Activated CD4-positive, alpha-beta memory T cell treated with anti-CD3 and anti-CD28 coated beads for 36 hours (primary cell): ENCODE measurements at places on chromosomes 2 and 18. TPM values are rescaled to one million over a fixed set of nuclear protein-coding genes. Genes with fewer than 3 reads are reported as not detected.

Gene HTR2B
- not detected for total RNA-seq

Gene CYTIP
- 369 TPM for total RNA-seq

Gene ATP8B1
- total RNA-seq, result not detected

Gene BCL2
- total RNA-seq, result 66.9 TPM

Gene SPATA3
- 0.53 TPM for total RNA-seq

Gene AFF3
- 0.22 TPM for total RNA-seq

Gene WDR35
- total RNA-seq, result 7.1 TPM

Gene UGT1A1
- not detected for total RNA-seq

Gene PMAIP1
- 104 TPM for total RNA-seq

Gene KCNS3
- total RNA-seq, result 0.17 TPM

Gene G6PC2
- total RNA-seq, result not detected

- DNase-seq, result no peak
These were observed 19.3 kb upstream of the CSRNP3 start for GRCh38 chr2:165450156-165450555.

- no peak for DNase-seq
These were observed 342.8 kb downstream of the DYSF start for GRCh38 chr2:71796174-71796593.

DNA sequence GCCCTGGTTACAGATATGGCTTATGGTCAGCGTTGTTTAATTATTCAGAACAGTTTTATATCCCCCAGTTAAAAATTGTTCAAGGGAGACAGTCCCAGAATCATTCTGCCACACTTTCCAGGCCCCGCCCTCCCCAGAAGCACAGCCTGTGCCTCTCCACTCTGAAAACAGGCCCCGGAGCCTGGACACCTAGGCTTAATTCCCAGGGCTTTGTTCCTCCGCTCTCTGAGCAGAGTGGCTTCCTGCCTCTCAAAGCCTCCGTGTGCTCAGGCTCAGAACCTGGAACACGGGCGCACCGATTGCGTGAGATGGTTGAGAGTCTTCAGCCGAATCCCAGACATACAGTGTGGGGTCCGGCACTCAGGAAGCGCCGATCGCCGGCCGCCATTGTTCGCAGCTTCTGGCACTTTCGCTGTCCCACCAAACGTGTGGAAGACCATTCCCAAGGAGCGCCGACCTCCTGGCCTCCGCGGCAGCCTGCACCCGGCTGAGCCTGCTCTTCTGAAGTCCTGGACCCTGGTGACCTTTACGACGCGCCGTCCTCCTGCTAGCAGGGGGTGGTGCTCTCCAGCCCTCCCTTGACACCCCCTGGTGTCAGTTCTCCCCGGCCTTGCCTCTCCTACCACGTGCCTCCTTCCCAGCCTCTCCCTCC lies 45.6 kb downstream of the TWIST2 start:
- no peak for DNase-seq

DNA sequence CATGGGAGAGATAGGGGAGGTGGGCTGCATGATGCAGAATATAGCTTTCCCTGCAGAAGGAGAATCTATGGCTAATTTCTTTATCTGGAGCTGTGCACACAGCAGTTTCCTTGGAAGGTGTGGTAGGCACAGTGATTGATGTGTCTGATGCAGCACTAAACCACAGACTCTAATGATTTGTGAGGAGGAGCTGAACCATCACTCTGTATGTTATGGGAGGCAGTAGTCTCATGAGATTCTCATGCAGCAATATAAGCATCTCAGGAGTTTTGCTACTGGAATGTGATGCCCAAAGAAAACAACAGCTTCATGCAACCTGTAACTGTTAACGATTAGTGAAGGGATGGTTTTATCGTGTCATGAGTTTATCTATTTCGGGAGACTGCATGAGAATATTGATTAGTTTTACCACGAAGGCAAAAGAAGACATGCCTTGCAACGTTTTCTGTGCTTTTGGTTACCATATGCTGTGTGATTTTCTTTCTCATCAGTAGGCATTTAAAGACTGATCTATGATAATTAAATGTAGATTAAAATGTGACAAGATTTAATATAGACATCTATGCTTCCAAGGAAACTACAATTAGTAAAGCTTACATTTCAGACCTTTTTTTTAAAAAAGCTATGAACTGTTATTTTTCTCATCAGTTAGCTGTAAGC lies 286.8 kb downstream of the ARL6IP6 start:
- DNase-seq, result no peak

DNA sequence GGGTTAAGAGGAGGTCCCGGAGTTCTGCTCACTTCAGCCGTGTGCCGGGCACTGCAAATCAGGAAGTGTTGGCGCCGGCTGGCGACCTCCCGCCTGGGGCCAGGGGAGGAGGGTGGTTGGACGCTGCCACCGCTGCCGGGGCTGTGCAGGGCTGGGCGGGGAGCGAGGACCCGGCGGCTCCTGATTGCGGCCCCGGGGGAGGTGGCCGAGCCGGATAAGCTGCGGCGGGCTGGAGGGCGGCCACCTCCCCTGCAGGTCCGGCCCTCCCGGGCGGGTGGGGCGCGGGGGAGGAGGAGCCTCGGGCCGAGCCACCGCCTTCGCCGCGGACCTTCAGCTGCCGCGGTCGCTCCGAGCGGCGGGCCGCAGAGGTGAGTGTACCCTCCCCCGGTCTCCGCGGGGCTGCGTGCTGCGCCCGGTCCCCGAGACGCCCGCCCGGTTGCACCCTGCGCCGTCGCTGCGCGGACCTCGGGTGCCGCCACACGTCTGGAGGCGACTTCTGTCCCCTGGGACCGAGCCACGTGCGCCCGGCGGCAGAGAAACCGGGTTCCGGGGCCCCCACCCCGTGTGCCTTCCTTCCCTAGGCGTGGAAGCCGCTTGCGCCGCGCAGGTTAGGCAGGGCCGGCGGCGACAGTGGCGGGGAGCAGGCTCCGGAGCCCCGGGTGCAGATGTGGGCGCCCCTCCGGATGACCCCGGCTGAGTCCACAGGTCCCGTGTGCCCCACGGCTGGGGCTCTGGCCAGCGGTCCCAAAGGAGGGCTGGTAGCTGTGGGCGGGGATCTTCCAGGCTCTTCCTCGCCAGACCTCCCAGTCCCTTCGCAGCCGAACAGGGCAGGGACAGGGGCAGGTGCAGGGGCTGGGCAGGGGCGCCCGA lies at the start of gene STEAP3:
Gene STEAP3 (plus strand): TSS at position 314 of the 870 bp plus-strand sequence. CDS start 7,179 bp downstream, outside the sequence.
- no peak for DNase-seq

- no peak for DNase-seq
These were observed 183.9 kb upstream of the FIGN start for GRCh38 chr2:163919717-163920116.

GRCh38 chr2:240507778-240508251 lies 50.0 kb downstream of the ANKMY1 start:
- DNase-seq, result peak; percentile 2

DNA sequence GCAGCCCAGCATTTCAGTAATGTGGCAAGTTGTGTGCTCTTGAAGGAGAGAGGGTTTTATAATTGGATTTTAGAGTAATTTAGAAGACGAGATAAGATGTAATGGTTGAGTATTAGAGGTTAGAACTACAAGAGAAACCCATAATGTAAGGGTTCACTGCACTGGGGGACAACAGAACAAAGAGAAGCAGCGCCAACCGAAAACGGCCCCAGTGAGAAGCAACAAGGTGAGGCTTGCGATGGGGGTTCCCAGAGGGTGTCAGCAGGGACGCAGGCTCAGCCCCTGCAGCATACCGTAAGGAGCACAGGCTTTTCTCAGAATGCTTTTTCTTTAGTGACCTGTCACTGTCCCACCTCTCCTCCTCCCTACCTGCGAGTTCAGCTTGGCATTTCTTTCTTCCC lies 183.9 kb upstream of the ETAA1 start:
- DNase-seq, result no peak

DNA sequence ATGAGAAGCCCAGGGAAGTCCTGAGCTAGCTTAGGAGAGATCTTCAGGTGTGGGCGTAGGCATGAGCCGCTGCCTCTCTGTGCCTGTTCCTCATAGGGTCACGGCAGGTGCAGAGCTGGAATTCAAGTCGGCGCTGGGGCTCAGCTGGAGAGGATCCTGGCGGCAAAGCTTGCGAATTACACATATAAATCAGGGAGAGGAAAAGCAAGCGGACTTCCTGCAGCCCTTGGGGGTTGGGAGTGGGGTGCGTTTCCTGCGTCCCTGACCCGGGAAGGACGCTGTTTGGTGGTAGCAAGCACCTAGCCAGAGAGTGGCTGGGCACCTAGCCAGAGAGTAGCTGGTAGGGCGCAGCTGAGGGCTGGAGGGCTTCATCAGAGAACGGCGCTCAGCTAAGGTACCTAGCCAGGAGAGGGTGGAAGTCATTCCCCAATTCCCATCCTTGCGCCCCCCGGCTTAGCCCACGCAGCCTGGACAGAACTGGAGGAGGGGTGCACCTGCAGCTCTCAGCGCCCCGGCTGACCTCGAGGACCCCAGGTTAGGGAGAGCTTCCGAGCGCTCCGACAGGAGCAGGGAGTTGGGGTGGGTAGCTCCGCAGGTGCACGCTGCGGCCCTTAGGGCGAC lies 459 bp upstream of the EFR3B start:
- DNase-seq, result peak; percentile 38

GRCh38 chr18:21162786-21163185 lies 51.2 kb upstream of the ROCK1 start:
- DNase-seq, result no peak

DNA sequence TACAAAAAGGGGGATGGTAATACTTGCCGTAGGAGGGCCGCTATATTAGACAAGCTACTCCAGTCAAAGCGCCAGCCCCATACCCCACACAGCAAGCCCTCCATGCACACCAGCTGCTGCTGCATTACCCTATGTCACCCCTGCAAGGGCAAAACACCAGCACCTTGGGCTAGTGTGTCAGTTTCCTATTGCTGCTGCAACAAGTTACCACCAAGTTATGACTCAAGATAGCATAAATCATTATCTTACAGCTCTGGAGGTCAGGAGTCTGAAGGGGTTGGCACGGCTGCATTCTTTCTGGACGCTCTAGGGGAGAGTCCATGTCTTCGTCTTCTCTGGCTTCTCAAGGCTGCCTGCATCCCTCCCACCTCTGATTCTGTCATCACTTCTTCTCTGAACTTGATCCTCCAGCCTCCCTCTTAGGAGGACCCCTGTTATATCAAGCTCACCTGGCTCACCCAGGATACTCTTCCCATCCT lies 88.6 kb upstream of the ACAA2 start:
- DNase-seq, result no peak

DNA sequence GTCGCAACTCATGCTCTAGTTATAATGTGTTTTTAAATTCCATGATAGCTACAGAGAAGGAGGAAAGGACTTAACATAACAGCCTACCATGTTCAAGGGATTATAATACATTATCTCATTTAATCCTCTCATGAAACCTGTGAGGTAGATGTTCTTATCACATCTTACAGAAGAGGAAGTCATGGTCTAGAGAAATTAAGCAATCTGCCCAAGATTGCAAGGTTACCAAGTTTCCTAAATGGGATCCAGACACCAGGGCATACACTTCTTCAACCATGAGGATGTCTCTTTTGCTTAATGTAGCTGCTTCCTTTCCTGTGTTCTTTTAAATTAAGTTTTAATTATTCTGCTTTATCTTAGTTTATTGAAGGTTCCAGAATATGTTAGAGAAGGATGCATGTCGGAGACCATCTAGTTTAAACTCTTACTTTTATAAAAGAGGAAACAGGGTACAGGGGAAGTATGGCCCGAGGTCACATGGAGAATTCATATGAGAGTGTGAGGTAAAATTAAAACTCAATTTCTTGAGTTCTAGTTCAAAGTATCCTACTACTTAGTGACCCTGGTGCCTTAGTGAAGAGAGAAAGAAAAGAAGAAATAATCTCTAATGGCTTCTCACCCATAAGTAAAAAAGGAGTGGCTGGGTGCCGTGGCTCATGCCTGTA lies 3.6 kb upstream of the IL1A start:
- DNase-seq, result no peak

DNA sequence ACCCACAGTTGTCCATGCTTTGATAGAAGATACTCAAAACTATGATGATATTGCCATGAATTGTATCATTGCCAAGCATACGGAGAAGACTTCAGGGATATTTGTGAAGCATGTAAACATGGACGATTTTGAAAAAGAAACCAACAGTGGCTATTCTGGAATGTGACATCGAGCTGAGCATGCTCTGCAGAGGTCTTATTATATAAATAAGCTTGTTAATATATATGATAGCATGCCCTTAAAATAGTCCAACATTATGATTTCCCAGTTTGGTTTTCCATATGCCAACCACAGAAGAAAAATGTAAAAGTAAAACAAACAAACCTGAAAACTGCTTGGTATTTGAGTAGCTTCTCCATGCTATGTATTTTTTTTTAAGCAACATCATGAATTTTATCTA lies 159.1 kb downstream of the LNPK start:
- DNase-seq, result no peak

DNA sequence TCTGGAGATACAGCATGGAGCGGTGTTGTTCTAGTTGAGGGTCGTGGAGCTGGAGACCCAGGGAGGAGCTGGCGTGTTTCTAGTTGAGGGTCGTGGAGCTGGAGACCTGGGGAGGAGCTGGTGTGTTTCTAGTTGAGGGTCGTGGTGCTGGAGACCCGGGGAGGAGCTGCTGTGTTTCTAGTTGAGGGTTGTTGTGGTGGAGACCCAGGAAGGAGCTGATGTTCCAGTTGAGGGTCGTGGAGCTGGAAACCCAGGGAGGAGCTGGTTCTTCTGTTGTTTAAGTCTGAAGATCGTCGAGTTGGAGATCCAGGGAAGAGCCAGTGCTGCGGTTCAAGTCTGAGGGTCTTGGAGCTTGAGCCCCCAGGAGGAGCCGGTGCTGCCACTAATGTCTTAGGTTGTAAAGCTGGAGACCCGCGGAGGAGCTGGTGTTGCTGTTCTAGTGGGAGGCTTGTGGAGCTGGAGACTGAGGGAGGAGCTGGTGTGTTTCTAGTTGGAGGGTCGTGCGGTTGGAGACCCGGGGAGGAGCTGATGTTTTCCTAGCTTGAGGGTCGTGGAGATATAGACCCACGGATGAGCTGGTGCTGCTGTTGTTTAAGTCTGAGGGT lies 155.3 kb downstream of the RTP5 start:
- no peak for DNase-seq

GRCh38 chr18:34544930-34545329 lies 165.2 kb upstream of the DTNA start:
- no peak for DNase-seq

- DNase-seq, result no peak
These were observed 74.0 kb downstream of the IL1R2 start for GRCh38 chr2:102065675-102066252.
